ENCODE measurements at places on chromosomes 5 and 9.

DNA sequence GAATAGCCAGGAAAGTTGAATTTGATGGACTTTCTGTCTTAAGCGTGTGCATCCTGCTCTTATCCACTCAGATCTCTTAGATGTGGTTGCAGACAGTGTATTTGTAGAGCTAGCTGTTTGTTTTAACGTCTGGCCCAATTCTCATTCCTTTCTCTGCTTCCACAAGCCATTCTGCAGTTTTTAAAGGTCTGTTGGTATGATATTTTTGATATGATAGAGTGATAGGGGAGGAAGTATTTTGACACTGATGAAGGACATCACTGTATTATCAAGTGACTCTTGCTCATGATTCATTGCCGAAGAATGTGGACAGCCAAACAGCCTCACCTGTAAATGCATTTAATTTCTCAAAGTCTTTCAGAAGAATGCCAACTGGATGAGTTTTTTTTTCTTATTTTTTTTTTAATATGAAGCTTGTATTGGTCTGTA is 4.5 kb downstream of the TJP2 start:
- no peak for ATAC-seq

DNA sequence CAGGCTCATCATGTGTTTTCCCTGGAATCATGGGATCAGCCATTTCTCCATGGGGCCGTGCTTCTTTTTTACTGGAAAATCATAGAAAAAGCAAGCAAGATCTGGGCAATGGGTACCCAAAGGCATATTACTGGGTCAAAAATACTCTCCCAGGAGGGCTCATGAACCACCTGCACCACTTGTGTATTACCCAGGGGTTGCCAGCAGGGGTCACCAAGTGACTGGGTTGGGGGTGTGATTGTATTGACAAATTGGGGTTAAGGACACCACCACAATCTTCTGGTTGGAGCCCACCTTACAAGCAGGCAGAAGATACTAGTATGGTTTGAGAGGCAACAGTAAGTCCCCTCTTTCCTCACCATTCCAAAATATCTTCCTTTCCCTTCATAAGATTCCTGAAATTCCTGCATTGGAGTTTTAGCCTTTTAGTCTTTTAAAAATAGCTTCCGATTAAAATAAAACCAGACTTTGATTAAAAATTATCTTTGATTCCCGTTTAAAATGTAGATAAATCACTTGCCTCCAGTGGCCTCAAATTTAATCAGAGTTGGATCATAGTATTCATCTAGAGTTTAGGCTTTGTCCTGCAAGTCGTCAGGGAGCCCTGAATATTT is 603.3 kb downstream of the KIF4B start:
- peak; percentile 48 for ATAC-seq

- ATAC-seq: no peak
Measured at GRCh38 chr5:124675931-124676846, 70.2 kb downstream of the ZNF608 start.

DNA sequence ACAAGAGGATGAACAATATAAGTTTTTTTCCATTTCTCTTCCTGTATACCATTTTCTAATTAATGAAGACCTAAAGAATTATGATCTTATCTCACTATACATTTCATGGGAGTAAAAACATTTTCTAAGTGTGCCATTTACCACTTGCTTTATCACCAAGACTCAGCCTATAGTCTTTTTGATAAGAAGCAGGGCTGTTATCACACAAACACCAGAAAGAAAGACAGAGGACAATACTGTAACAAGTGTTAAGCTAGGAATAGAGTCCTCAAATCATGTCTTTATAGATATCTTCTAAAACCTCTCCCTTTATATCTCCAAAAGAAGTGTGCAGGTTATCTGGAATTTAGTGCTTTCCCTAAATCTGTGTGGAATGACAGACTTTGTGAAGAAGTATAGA is 119.7 kb downstream of the FAM174A start:
- no peak for ATAC-seq

DNA sequence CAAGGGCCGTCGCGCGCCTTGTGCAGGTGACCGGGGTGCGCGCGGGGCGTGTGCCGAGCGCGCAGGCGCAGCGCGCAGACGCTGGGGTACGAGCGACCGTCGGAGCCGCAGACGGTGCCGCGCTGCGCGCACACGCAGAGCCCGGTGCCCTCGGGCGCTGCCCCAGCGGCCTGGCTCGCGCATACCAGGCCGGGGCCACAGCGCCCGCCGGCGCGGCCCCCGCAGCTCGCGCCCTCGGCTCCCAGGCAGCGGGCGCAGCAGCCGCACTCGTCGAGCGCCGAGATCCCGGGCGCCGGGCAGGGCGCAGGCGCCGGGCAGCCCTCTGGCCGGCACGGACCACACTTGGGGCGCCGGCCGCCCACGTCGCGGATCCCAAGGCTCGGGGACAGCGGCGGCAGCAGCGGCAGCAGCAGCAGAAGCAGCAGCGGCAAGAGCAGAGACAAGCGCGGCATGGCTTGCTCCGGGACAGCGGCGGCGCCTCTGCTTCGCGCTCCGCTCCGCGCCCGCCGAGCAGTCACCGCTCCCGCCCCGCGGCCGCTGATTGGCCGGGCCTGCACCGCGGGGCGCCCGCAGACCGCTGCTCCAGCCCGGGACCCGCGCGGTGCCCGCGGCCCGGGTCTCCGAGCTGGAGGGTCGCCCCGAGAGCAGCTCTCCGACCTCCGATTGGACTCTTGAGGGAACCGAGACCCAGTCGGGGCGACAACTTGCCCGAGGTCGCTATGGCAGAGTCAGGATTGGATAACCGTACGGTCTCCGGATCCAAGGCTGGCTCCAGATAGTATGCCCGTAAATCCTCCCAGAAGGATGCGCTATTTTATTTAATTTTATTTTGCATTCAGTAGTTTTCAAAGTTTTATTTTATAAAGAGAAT is at the start of gene IGFBPL1:
IGFBPL1 (minus strand) TSS at position 482 of the 871 bp plus-strand sequence; CDS start at position 452, 30 bp downstream.
- ATAC-seq: peak; percentile 47

- ATAC-seq: peak; percentile 42
Measured at GRCh38 chr5:160369990-160370712, at the start of gene C1QTNF2. TSS of gene C1QTNF2 (minus strand) at chr5:160370626. CDS start at chr5:160355011, 15,615 bp downstream.

GRCh38 chr9:131574730-131575640 is 29.7 kb downstream of the PRRT1B start:
- no peak for ATAC-seq

DNA sequence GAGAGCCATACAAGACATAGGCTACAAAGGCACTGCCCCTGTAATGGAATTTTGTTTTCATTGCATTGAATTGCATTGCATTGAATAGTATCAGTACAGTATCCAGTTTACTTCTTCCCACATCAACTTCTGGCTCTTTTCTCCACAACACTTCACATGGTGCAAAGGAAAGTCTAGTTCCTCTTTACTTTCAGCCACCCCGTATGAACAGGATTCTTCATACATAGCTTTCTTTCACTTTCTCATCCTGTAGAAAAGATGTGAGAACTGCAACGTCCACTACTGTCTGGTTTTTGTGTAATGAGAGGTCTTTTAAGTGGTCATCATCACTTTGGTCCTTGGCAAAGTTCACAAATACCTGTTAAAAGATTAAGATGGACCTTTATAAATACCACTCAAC is 20.2 kb downstream of the NIPSNAP3B start:
- no peak for ATAC-seq

GRCh38 chr5:131171276-131171810 is 599 bp downstream of the LYRM7 start:
- peak; percentile 29 for ATAC-seq

DNA sequence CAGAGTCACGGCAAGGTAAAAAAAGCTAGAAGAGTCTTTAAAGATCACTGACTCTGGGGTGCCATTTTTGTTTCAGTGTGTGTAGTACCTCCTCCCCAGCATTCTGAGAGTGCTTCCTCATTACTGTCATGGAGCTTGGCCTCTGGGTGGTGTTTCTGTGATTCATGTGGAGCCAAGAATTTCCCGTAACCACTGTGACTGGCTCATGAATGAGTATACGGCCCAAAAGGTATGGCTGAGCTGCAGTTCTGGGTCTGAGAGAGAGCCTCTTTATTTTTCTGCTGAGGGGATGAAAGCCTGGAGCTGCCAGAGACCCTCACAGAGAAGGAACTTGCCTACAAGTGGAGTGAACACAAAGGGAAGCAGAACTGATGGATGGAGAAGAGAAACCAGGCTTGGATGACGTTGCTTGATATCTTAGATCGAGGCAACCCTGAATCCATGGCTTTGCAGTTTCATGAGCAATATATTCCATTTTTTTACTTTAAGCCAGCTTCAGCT is 85.6 kb downstream of the PTTG1 start:
- peak; percentile 60 for ATAC-seq

GRCh38 chr9:93036887-93037475 is 21.5 kb upstream of the SUSD3 start:
- no peak for ATAC-seq

- no peak for ATAC-seq
Measured at GRCh38 chr9:125743682-125744428, 3.3 kb upstream of the PBX3 start.

GRCh38 chr9:70581214-70581954 is 166.9 kb upstream of the KLF9 start:
- no peak for ATAC-seq

GRCh38 chr9:11269036-11269435 is 656.2 kb upstream of the PTPRD start:
- ATAC-seq: no peak

DNA sequence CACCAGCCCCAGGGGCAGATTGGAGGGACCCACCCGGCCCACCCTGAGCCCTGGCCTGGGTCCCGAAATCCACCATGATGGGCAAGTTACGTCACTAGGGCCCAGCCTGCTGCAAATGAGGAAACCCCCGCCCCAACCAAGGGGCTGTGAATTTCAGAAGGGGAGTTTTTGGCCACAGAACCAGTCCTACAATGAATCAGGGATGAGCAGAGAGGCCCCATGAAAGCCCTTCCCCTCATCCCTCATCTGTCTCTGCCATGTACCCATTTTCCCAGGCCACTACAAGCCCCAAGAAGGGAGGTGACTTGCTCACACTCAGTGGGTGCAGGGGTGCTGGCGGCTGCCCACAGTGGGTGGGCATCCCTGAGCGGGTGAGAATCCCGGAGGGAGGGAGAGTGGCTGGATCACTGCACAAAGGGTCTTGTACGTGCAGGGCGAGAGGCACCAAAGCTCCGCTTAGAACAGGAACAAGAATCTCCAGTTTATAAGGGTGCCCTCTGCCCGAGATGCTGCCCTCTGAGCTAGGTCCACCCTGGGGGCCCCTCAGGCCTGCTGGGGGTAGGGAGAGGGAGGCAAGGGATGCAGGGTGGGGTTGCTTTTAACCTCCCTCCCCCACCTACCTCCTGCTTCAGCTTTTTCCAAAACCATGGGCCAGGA is 10.4 kb upstream of the TCF7 start:
- no peak for ATAC-seq

GRCh38 chr9:136552117-136552703 is 6.4 kb upstream of the NOTCH1 start:
- ATAC-seq: no peak

DNA sequence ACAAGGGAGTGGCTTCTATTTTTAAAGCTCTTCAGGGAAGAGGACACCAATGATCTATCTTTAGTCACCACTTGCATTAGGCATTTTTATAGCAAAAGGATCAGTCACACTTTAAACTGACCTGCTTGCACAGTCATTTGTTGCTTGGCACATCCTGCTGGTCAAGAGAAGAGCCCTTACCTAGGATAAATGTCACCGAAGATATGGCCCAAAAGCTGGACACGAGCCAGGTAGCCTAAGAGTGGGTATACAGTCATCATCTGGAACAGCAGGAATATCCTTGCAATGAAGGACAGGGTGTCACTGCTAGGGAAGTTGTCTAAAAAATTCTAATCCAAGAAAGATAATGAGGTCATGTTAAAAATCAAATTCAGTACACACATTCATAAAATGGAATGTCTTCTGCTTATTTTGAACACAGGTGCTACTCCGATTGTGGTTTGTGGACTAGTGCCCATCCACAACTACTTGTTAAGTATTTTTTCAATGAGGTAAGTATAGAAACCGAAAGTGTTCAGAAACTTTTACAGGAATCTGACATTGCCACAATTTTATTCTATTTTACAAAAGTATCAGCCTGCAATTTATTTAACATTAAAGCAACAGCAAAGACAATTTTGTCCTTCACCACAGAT is 78.4 kb downstream of the SLC38A9 start:
- ATAC-seq: peak; percentile 63

- ATAC-seq: peak; percentile 84
Measured at GRCh38 chr9:89606049-89606623, 1.3 kb downstream of the GADD45G start.

DNA sequence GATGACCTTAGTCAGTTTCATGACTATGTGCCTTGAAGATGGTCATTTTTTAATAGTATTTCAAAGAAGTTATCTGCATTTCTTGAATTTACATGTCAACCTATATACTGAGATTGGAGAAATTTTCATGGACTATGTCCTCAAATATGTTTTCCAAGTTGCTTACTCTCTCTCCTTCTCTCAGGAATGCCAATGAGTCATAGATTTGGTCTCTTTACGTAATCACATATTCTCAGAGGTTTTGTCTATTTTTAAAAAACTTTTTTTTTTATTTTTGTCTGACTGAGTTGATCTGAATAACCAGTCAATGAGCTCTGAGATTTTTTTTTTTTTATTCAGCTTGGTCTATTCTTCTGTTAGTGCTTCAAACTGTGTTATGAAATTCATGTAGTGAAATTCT is 374.7 kb upstream of the GRIN3A start:
- ATAC-seq: no peak

- ATAC-seq: no peak
Measured at GRCh38 chr5:92800365-92800764, 780.7 kb downstream of the NR2F1-AS1 start.

DNA sequence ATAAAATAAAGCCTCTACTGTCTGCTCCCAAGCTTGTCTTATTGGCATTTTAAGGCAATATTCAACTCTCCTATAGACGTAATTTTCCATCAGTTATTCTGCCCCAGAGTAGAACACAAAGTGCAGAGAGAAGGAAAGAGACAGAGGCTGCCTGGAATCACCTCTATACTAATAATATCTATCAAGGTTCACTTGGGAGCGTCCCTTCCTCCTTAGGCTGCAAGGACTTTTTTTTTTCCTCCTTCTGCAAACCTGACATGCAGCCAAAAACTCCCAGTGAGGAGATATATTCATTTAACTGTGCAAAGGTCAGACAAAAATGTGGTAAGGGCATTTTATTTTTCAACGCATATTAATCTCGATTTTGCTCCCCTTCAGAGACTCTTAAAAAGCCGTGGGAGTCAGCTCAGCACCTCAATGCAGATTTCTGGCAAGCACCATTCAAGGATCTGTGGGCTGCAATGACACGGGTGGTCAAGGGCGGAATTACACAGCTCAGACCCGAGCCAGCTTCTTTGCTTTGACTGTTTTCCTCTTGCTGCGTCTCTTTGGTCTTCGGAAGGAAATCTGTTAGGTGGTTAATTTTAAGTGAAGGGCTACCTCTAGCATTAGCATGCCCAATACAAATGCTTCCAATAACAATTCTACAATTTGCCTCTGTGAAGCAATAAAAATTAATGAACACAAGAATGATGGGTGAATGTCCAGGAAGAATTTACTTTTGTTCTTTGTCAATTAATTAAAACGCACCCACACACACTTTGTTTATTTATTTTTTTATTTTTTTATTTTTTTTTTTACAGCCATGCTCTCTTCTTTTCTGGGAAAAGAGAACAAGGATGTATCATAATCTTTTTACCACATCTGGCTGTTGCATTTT is 587.7 kb upstream of the GRAMD2B start:
- ATAC-seq: no peak

GRCh38 chr9:102911185-102911584 is 83.9 kb upstream of the CYLC2 start:
- ATAC-seq: no peak

- ATAC-seq: no peak
Measured at GRCh38 chr9:70539526-70539925, 125.1 kb upstream of the KLF9 start.
